Right renal pelvis (tissue), 4 donors: ENCODE measurements at places on chromosomes 16 and 17.
A peak's percentile ranks its signal among the peaks of the same experiment; 100 is the strongest.

- DNase-seq, result no peak
Measured at GRCh38 chr17:51745993-51746392, 412.5 kb downstream of the CA10 start.

DNA sequence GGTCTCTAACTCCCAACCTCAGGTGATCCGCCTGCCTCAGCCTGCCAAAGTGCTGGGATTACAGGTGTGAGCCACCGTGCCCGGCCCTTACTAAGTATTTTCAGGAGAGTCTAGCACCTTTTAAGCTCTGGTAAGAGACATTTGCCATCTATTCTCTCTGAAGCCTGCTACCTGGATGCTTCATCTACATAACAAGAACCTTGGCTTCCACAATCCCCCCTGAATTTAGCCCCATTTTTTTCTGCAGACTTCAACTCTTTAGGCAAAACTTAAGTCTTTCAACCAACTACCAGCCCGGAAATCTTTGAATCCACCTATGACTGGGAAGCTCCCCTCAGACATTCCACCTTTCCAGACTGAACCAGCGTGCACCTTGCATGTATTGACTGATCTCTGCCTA is 14.0 kb upstream of the UBE2I start:
- no peak for DNase-seq

- DNase-seq, result no peak
Measured at GRCh38 chr16:87209808-87210512, 107.2 kb downstream of the C16orf95 start.

GRCh38 chr16:11914210-11915113 is 1.3 kb downstream of the GSPT1 start:
- peak; percentile 31 for DNase-seq

DNA sequence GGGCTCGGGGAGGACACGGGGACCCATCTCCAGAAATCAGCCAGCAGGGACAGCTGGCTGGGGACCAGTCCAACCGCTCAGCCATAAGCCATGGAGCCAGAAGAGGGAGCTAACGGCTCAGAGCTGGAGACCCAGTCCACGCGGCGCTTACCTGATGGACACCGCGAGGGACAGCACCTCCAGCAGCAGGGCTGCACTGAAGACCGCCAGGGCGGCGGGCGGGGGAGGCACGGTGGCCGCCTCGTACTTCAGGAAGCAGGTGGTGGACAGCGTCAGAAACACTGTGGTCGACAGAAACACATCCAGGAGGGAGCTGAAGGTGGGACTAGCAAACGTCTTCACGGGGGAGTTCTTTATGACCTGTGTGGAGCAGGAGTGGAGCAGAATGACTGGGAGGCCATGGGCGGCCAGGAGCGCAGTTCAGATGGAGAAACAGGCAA is 102.6 kb upstream of the CREBBP start:
- DNase-seq, result no peak

DNA sequence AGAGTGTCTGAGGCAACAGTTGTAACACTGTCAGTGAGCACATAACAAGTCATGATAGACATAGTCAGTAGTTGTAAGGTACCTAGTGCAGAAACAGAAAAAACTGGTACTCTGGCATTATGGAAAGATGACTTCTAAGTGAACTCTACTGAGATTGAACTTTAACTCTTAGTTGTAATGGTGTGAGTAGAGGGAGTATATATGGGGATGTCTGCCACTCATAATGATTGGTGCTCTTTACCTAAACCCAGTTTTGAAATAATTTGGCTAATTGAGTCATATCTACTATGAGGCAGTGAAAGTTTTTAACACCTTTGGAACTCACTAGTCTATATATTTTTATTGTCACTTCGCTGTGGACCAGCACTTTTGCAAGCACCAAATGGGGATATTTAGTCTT is 6.6 kb downstream of the NLK start:
- no peak for DNase-seq

DNA sequence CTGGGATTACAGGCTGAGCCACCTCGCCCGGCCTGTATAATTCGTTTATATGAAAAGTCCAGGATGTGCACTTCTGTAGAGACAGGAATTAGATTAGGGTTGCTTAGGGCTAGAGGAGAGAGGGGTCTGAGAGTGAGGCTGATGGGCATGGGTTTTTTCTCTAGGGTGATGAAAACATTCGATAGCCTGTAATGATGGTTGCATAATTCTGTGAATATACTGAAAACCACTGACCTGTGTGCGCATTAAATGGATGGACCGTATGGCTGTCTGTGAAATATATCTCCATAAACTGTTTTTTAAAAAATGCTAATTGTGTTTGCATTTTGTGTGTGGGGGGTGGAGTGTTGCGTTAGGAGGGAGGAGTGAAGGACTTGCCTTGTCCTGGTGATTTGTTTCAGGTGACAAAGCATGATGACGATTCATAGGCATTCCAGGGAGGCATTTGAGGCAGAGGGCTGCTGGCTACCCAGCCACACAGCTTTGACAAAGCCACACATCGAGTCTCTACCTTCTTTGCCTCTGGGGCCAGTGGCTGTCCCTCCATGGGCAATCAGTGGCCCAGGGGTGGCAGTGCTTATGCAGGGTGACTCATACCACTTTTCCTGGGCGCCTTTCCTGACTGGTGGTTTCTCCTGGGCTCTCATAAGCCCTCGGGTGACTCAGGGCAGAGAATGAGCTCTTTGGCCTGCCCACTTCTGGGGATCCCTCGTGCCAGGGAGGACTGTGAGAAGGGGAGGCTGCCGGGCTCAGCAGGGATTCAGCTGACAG is 148.5 kb upstream of the WSCD1 start:
- DNase-seq, result no peak

- DNase-seq, result no peak
Measured at GRCh38 chr17:78219396-78220150, 5.5 kb downstream of the BIRC5 start.

DNA sequence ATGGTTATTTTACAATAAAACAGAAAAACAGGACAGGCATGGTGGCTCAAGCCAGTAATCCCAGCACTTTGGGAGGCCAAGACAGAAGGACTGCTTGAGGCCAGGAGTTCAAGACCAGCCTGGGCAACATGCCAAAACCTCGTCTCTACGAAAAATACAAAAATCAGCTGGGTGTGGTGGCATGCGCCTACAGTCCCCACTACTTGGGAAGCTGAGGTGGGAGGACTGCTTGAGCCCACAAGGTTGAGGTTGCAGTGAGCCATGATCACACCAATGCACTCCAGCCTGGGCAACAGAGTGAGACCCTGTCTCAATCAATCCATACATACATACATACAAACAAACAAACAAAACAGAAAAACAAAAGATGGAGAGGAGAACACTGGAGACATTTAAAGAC is 45.6 kb downstream of the USP31 start:
- no peak for DNase-seq

GRCh38 chr16:53704445-53704813 is 473 bp downstream of the FTO start:
- DNase-seq, result no peak

GRCh38 chr17:13351046-13351445 is 250.7 kb downstream of the HS3ST3A1 start:
- DNase-seq, result no peak

DNA sequence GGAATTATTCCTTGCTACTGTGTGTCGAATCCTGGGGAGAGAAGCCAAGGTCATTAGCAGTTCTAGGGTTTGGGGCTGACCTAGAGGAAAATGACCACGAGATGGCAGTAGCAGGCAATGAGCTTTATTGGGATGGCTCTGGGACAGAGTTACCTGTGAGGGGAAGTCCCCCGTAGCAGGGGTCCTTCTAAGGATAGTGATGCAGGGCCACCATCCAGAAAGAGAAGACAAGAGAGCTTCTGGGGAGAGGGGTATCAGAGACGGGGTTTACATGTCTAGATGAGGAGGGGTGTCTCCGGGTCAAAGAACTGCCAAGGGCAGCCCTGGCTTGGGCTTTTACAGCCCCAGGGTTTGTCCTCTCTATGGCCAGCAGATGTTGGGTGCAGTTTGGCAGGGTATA is 6.4 kb upstream of the GGT6 start:
- DNase-seq, result no peak

- DNase-seq, result no peak
Measured at GRCh38 chr17:3818786-3819185, 17.8 kb upstream of the ITGAE start.

- no peak for DNase-seq
Measured at GRCh38 chr17:48835971-48836370, 5.1 kb downstream of the CALCOCO2 start.

DNA sequence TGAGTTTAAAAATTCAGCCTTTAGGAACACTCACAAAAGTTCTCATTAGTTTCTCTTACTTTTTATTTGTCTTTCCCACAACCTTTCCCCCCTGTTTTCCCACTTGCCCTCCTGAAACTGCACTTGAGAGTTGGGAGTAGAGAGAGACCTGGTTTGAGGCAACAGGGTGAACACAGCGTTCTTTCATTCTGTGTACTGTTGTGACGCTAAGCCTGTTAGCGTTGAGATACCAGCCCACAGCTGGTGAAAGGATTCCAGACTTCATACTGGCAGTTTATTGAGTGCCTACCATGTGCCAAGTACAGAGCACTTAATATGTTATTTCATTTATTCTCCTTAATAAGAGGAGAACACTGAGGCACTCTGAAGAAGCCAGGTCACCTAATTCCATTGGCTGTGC is 10.3 kb downstream of the TNRC6C start:
- no peak for DNase-seq

DNA sequence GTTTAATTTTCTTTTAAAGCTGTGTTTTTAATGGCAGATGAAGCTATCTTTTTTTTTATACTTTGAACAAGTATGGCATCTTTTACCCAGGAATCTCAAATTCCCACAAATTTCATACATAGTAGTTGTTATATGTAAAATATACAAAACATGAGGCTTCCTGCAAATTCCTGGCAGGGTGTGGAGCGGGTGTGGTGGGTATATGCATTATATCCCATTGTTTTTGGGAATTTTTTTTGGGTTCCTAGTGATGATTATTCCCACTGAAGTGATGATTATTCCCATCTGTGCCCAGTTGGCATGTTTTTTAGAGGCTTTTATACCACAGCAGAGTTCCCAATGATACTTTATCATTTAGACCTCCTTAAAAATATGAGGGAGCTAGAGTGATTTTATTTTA is 320.4 kb downstream of the ZFHX3 start:
- DNase-seq, result no peak
